Pericardium fibroblast (primary cell): ENCODE measurements at places on chromosomes 3 and 15. TPM values are rescaled to one million over a fixed set of nuclear protein-coding genes. Genes with fewer than 3 reads are reported as not detected.

Gene KLHL40
- total RNA-seq, result 0.17 TPM in 1 of 2 replicates, not detected in the other

Gene FOXB1
- total RNA-seq, result not detected in 2 replicates

Gene DNAH12
- total RNA-seq, result not detected in 2 replicates

Gene KLF15
- 28.6 and 40.0 TPM in 2 replicates for total RNA-seq

Gene AMIGO3
- total RNA-seq, result 1.9 TPM in 1 of 2 replicates, not detected in the other

Gene ECE2
- total RNA-seq, result not detected in 2 replicates

Gene RTP4
- total RNA-seq, result 0.35 TPM in 1 of 2 replicates, not detected in the other

Gene MUSTN1
- not detected in 2 replicates for total RNA-seq
